ENCODE measurements at places on chromosomes 5 and 9.

DNA sequence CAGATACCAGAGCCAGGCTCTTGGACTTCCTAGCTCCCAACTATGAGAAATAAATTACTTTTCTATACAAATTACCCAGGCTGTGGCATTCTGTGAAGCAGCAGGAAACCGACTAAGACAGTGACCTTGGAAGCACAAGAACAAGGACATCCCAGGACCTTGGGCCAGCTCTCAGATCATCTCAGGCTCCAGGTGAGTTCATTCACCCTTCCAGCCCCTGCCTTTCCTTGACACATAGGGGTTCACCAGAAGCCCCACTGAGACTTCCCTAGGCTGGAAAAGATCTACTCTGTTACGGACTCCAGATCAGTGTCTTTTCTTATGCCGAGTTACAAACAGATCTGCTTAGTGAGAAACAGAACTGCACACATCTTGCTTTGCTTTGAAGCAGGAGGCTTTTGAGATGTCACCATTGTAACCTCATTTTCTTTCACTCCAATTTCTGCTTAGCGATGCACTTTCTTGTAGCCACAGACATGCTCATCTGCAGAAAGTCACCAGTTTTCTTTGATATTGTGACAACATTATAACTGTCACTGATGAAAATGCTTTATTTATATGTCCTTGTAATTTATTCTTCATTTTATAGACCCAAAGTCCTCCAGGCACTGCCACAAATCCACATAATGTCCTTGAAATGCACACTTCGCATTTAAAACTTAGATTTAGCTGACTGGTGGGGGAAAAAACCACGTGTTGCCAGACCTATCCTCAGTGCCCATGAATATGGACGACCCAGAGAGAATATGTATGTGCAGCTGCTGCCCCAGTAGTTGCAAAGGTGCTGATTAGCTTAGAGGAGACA, 8.1 kb downstream of the CD180 start:
- DNase-seq, result no peak

- no peak for DNase-seq
These were observed 433.5 kb downstream of the DMAC1 start for GRCh38 chr9:7366121-7366520.

DNA sequence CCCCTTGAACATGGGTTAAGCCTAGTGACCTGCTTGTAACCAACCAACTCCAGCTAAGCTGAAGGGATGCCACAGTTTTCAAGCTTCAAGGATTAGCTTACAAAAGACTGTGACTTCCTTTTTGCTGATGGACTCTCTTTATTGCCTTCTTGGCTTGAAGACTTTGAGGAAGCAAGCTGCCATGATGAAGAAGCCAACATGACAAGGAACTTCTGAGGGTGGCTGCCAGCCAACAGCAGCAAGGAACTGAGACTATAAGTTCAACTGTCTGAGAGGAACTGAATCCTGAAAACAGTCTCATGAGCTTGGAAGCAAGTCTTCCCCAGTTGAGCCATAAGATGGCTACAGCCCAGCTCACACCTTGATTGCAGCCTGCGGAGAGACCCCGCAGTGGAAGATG, 116.1 kb upstream of the TAF11L2 start:
- no peak for DNase-seq

GRCh38 chr9:2134391-2134790, 119.2 kb downstream of the SMARCA2 start:
- DNase-seq, result no peak

DNA sequence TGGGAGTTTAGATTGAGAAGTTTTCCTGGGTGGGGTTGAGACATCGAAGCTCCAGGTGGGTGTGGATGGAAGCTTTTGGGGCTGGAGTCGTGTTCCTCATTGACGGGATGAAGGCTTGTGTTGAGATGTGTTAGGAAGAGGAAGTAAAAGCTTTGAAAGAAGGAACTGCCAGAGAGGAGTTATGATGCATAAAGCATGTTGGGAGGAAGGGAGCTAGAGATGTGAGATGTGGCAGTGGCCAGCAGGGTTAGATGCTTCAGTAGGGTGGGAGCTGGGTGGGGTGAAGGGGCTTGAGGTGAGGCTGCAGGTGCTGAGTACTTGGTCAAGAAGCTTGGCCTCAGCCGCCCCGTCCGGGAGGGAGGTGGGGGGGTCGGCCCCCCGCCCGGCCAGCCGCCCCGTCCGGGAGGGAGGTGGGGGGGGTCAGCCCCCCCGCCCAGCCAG, 56.7 kb downstream of the HSPA4 start:
- no peak for DNase-seq

DNA sequence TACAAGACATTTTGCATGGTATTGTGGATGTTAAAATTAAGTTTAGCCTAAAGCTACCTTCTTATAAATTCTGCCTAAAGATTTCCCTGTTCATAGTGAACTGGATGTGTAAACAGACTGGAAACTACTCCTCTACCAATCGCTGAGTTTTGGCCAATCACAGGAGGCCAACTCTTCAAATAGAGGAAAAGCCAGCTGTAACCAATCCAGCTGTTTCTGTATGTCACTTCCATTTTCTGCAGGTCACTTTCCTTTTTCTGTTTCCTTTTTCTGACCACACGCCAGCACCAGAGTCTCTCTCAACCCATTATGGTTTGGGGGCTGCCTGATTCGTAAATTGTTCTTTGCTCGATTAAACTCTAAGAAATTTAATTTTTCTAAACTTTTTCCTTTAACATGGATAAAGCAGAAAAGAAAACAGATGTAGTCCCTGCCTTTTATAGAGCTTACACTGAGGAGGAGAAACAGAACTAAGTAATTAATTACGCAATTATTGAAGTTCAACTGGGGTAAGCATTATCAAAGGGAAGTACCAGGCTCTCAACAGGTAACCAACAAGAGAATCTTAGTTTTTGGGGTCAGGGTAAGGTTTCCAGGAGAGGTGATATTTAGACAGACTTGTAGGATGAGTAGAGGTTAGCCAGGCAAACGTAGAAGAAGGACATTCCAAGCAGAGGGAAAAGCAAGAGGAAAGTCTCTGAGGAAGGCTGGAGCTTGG, 27.7 kb downstream of the RANBP3L start:
- DNase-seq, result no peak

- no peak for DNase-seq
These were observed 22.1 kb downstream of the CAMSAP1 start for GRCh38 chr9:135885100-135885853.

DNA sequence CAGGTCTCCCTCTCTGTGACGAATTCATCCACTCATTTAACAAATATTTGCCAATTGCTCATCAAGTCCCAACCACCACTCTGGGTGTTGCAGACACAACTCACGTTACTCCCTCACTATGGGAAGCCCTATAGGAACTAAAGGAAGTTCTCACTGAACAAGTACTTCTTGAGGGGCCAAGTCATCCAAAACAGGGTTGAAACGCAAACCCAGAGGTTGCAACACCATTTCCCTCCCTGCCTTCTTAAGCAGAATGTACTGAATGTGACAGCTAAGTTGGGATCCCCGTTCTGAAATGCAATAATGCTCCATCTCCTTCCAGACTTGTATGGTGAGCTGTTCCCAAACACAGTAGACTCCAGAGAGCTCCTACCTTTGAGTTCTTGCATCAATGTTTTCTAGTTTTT, 34.3 kb downstream of the EPB41L4B start:
- DNase-seq, result peak; percentile 43

GRCh38 chr5:126921241-126922091, 108.9 kb downstream of the MARCHF3 start:
- DNase-seq, result no peak

DNA sequence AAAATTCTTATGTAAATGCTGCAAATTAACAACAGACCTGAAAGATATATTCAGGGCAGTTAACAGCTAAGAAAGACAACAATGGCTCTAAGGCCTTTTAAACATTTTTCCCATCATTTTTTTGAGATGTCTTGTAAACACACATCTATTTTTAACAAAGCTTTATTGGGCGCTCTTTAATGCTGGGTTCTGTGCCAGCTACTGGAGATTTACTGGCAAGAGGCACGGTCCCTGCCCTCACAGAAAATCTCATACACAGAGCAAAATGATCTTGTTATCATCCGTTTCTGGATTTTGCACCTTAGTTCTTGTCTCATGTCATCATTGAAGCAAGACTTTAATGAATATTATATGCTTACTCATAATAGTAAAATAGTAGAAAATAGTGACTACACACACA, 1022.3 kb upstream of the WWC1 start:
- no peak for DNase-seq

DNA sequence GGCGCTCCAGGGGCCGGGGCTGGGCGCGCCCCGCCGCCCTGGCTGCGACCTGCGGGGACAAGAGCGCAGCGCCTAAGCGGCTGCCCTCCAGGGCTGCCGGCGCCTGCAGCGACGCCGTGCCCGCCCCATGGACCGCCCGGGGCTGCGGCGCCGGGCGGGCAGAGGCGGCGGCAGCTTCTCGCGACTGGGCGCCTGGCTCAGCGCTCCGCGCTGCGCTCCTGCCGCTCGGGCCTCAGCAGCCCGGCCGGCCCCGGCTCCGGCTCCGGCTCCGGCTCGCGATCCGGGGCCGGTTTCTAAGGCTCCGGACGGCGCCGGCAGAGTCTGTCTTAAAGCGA, at the start of gene PITX1:
Gene PITX1 (minus strand): TSS at position 328 of the 335 bp plus-strand sequence. CDS start 347 bp downstream, outside the sequence.
- DNase-seq, result peak; percentile 1

GRCh38 chr5:67118050-67118620, 78.5 kb downstream of the CD180 start:
- DNase-seq, result no peak

- no peak for DNase-seq
These were observed 47.2 kb downstream of the GPBP1 start for GRCh38 chr5:57221049-57221568.

- no peak for DNase-seq
These were observed 169.0 kb downstream of the TRPM6 start for GRCh38 chr9:74718709-74719108.

- no peak for DNase-seq
These were observed 7.4 kb downstream of the WHRN start for GRCh38 chr9:114497727-114498382.

- no peak for DNase-seq
These were observed 243.6 kb downstream of the DENND1A start for GRCh38 chr9:123686131-123686828.

DNA sequence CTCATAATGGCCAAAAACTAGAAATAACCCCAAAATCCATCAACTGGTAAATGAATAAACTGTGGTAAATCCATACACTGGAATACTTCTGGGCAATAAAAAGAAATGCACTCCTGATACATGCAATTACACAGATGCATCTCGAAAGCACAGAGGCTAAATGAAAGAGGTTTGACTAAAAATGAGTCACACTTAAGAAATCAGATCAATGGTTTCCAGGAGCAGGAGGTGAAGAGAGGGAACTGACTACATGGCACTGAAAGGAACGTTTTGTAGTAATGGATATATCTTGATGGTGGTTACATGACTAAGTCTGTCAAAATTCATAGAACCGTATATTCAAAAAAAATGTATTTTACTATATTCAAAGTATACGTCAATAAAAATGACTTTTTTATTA, 42.4 kb downstream of the STRBP start:
- no peak for DNase-seq

DNA sequence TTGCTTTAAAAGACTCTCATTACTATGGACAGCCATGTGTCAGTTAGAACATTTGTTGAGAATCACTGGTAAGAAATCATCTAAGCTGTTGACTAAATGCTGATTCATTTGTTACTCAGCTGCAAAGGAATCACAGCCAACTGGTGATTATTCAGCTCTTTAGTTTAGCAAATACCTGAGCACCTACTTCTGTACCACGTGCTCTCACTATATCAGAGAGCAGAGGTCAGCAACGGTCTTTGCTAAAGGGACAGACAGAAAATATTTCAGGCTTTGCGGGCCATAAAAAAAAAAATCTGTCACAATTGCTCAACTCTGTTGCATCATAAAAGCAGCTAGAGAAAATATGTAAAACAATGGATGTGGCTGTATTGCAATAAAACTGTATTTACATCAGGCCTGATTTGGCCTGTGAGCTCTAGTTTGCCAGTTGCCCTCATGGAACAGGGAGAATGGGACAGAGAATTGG, 377.6 kb downstream of the DNAH5 start:
- peak; percentile 94 for DNase-seq

GRCh38 chr5:6134281-6134680, 244.1 kb downstream of the MED10 start:
- no peak for DNase-seq

DNA sequence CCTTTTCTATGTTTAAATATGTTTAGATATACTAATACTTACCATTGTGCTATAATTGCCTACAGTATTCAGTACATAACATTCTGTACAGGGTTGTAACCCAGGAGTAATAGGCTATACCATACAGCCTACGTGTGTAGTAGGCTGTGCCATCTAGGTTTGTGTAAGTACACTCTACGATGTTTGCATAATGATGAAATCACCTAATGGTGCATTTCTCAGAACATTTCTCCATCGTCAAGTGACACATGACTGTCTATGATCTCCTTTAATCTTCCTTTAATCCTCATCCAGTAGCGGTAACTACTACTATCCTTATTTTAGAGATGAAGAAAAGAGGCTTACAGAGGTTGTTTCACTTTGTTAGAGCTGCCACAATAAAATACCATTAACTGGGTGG, 369.2 kb downstream of the PLK2 start:
- no peak for DNase-seq

DNA sequence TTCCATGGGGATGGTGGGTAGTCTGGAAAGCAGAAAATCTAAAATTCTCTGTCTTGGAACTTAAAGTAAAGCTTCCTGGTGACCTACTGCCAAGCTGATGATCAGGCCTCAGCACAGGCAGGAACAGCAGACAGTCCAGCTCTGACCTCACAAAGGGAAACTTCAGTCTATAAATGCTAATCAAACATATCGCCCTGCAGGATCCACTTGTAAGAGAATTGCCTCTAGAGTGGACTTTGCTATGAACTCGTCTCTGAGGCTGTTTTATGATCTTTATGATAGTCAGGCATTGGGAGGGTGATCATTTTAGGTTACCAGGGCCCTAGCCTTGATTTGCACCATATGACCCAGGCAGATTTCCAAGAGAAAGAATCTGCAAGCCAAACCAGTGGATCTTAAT, 67.6 kb upstream of the SELENOP start:
- no peak for DNase-seq

GRCh38 chr9:99299211-99300102, 77.4 kb downstream of the SEC61B start:
- peak; percentile 31 for DNase-seq

DNA sequence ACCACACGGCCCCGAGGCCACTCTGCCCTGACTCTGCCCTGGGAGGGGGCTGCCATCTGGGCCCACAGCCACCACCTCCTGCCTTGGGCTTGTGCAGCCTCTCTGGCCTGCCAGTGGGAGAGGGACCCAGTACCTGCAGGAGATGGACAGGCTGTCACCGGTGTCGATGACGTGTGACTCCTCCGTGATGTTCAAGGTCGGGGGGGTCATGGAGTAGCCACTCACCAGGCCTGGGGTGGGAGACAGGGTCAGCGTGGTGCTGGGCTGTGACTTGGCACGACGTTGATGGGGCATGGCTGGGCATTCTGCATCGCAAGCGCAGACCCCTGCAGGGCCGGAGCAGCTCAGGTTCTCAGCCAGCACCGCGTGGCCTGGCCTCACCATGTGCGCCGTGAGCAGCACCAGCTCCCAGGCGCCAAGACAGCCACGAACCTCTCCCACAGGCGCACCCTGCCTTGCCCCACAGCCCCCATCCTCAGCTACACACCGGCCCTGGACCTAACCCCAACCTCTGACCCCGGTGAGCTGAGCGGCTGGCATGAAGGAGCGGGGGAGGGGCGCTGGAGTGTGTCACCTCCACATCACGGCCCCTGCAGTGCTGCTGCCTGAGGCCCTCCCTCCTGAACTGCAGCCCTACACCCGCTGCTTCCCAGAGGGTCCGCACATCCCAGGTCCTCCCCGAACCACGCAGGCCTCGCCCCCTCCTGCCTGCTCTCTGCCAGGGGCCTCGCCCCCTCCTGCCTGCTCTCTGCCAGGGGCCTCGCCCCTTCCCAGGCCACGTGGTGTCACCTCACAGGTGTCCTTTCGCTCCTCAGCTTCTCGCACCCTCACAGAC, 17.6 kb downstream of the FLT4 start:
- no peak for DNase-seq

GRCh38 chr5:151900891-151901290, 23.8 kb downstream of the GLRA1 start:
- DNase-seq, result no peak
